ENCODE measurements at places on chromosomes 3 and 15. TPM values are rescaled to one million over a fixed set of nuclear protein-coding genes. Genes with fewer than 3 reads are reported as not detected.
A peak's percentile ranks its signal among the peaks of the same experiment; 100 is the strongest.

Gene RBPMS2
- 1.9 TPM for total RNA-seq

Gene ARGFX
- total RNA-seq: not detected

Gene ABI3BP
- 0.84 TPM for total RNA-seq

Gene PLA2G4D
- not detected for total RNA-seq

Gene CPN2
- not detected for total RNA-seq

Gene TERC
- total RNA-seq: 246 TPM

Gene CILP
- total RNA-seq: not detected

Gene IL20RB
- total RNA-seq: 0.89 TPM

Gene ISL2
- 4.8 TPM for total RNA-seq

Gene AHSG
- total RNA-seq: not detected

Gene RPS17
- total RNA-seq: 4,593 TPM

Gene CHDH
- 3.3 TPM for total RNA-seq

Gene SEMA6D
- total RNA-seq: 1.7 TPM

GRCh38 chr15:69125236-69125635 is 35.2 kb upstream of the GLCE start:
- DNase-seq: no peak

- no peak for DNase-seq
These were observed 394.6 kb upstream of the TPM1 start for GRCh38 chr15:62647843-62648505.

DNA sequence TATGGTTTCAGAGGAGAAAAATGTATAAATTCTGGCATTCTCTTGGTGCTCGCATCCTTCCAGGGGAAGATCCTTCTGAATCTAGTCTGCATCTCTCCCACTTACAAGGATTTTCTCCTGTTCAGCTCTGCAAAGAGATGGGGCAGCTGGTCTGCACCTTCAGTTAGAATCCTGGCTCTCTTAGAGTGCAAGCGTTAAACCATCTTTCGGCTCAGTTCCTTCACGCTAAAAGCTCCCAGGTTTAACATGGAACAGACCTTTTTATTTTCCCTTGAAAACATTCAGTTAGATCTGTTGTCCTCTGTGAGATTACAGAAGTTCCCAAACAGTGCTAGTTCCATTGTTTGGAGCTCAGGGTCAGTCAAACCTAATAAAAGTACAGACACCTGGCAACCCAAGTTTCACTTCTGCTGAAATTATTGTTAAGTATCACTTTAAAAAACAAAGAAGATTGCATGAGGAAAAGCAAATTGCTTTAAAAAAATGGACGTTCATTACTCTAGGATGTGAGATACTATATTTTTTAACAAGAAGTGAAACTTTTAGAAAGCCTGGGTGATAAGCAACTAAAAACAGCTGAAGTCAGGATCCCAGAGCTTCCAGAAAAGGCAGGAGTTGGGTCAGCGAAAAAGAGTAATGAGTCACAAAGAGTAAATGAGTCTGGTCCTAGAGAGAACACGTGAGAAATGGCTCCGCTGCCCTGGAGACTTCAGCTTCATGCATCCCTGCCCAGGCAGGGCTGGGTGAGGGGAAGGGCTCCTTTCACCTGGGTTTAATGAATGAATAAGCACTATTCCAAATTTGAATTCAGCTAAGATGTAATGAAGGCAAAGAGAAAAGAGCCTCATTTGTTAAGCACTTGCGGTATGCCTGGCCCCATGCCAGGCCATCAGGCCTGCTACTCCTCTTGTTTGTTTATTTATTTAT is 63.3 kb downstream of the ABTB1 start:
- DNase-seq: peak; percentile 85

DNA sequence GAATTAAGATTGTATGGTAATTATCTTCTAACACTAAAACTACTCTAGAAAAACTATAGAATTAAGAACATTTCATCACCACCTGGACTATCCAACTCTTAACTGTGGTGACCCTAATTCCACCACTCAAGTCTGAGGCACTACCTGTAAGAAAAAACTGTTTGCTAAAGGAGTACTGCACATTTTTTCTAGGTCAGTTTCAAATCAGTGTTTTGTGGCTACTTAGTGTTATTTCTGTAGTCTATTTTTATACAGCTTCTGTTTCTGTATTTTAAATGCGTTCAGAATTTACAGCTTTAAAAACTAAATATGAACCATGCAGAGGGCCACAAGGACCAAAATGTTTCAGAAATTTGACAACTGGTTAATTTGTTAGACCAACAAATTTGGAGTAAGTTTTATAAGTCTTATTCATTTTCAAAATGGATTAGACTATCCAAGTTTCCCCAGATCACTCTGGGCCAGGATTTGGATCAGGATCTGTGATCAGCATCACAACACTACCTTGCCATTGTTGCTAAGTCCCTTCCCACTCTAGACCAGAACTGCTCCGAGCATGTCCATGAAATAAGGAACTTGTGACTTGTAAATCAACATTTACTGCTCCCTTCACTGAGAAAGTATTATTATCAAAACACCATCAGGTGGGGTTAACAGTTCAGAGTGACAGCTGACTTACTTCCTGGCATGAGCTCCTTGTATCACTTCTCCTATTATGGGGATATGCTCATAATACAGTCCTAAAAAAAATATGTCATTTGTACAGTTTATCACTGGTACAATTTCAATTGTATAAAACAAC is 8.6 kb downstream of the GLT8D1 start:
- no peak for DNase-seq

DNA sequence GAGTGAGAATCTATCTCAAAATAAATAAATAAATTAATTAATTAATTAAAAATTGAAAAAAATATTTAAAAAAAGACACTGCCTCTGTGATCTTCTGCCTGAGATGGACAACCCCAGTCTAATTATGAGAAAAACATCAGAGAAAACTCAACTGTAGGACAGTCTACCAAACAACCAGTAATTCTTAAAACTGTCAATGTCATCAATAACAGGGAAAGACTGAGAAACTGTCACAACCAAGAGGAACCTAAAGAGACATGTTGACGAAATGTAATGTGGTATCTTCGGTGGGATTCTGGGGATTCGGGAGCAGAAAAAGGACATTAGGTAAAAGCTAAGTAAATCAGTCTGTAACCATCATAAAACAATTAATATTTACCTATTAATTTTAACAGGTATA is 265.4 kb upstream of the LMCD1 start:
- DNase-seq: no peak

DNA sequence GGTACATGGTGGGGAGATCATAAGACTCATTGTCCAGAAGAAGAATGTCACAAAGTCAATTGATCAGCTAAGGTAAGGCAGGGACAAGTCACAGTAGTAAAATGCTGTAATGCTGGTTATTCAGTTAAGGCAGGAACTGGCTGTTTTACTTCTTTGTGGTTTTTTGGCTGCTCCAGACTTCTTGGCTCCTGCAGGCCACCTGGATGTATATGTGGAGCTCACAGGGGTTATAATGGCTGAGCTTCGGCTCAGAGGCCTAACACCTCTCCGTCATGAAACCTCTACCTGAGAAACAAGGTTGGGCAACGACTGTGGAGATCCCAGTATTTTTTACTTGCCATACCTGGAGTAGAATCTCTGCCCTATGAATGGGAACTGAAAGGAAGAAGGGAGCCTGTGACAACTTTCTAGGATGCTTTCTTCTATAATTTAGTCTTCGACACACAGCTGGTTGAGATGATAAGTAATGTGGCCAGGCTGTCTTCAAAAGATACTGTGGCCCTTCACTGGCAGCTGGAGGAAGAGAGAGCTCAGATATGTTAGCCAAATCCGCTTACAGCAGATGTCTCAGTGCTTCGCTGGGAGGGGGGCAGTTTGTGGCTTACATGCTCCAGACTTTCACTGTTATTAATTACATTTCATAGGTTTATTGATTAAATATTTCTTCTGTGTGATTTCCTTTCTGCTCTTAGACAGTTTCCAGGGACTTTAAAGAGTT is 887.8 kb downstream of the IGSF11 start:
- no peak for DNase-seq

- peak; percentile 95 for DNase-seq
These were observed 33.3 kb downstream of the TM4SF18 start for GRCh38 chr3:149299938-149300801.

DNA sequence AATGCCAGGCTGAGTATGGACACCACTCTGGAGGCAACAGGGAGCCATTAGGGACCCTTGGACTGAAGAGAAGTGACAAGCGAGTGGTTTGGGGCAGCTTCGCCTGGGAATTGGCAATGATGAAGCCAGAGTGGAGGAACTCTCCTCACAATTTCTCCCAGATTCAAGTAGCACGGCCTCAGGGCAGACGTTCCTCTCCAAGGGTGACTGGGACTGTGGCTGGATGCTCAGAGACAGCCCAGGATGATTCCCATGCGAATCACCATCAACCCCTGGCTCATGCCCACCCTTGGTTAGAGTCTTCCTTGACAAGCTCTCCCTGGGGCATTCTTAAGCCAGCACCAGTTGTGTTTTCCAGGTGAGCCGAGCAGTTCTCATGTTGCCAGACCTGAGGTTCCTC is 16.3 kb upstream of the DOCK3 start:
- DNase-seq: no peak

DNA sequence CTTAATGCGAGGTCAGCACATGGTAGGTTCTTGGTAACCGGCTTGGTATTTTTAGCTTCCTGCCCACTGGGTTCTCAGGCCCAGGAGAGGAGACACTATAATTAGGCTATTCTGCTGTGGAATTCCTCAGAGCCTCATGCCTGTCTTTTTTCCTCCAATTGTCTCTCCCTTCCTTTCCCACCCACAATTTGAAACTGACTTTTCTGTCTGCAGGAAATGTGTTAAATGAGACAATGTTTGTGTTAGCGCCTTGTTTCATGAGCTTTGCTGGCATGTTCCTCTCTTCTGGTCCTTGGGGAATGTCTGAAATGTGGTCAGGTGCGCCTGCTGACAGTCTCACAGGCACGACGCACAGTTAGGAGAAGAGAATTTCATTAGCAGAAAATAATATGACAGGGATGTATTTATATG is 223.6 kb upstream of the CTNNB1 start:
- no peak for DNase-seq

DNA sequence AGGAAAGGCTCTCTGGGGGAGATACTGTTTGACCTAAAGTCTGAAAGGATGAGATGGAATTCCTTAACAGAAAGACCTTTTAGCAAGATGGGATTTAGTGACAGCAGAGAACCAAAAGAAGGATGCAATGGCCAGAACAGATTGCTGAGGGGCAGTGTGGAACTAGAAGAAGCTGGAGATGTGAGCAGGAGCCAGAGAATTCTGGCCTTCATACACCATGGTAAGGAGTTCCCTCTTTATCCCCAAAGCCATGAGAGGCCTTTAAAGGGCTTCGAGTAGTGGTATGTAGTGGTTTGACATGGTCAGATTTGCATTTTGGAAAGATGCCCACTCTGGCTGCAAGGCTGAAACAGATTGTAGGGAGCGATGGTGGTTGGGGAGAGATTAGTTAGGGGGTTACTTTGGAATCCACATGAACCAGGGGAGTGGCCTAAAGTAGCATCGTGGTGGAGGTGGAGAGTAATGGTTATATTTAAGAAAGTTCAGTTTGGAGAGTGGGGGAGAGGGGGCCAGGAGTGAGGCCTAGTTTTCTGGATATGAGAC is 34.0 kb upstream of the NPHP3 start:
- DNase-seq: no peak

DNA sequence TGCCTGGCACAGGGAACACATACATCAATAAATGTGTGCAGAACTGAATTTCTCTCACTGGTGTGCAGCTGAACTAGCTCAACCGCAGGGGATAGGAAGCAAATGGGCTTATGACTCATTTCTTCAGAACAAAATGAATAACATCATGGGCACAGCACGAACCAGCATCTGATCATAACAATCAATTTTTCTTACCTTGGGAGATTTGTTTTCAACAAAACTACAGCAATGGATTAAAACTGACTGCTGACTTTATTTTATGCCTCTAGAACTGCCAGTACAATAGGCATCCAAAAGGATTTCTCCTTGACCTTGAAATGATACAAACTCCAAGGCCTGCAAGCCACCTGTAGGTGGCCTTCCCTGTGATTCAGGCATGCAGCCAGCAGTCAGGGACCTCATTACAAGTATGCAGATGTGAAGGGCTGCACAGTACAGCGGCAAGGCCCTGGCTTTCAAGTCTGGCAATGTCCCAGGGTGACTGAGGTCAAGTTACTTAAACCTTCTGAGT is 26.1 kb downstream of the TAMM41 start:
- DNase-seq: no peak

DNA sequence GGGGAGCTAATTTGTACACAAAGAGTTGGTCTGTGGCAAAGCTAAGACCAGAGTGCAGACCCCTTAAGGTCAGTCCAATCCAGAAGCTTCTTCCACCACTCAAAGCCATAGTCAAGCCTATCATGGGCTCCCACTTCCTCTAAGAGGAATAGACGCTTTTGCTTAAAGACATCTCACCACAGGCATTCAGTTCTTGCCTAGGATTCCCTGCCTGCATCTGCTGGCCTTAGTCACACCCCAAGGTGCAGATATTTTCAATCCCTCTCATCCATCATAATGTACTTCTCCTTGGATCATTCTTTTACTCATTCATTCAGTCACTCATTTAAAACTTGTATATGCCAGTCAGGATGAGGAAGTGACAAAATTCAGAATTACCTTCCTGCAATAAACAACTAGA is 179.6 kb upstream of the STT3B start:
- DNase-seq: no peak

DNA sequence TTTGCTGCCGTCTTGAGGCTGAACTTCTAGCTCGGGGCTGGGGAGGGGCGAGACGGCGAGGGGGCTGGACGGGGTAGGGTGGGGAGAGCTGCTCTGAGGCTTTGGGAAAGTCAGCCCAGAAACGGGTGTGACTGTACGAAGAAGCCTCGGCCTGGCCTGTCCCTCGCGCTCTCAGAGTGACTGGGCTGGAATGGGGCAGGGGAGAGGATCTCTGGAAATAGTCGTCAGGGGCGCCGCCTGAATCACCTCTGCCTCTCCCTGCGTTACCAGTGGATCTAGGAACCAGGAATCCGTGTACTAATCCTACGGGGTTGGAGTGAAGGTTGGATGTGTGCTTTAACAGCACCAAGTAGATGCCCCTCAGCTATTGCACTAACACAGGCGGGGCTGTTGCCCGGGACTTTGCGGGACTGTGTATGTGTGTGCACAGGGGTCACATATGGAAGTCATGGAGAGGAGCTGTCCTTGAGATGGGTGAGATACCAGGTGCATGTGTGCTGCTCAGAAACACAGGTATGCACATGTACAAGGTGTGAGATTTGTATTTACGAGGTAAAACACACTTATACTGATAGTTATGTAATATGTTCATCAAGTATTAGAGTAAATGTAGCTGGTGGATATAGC is 591 bp downstream of the FOXL2NB start:
- DNase-seq: no peak

GRCh38 chr15:48510976-48511375 is 134.5 kb downstream of the FBN1 start:
- DNase-seq: no peak

DNA sequence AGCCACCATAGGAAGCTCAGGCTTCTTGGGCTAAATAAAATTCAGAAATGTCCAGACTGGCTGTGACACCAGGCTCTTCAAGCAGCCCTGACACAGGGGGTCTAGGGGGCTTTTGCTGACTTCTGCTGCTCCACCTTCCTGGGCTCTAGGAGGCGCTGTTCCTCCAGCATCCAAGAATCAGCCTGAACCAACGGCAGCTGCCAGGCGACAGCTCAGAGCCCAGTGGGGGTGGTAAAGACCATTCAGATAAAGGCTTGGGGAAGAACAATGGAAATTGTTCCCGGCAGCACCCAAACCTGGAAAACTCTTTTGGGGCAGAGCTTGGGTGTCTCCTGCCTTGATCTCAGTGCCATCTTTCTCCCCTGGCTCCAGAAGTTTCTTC is 21.6 kb upstream of the PSTPIP1 start:
- no peak for DNase-seq

- no peak for DNase-seq
These were observed 149.8 kb downstream of the SQOR start for GRCh38 chr15:45784656-45785055.

GRCh38 chr15:92033314-92033713 is 179.8 kb downstream of the SLCO3A1 start:
- DNase-seq: no peak
